ENCODE measurements at places on chromosomes 6 and 20.

GRCh38 chr6:6002005-6002847, 4.5 kb downstream of the NRN1 start:
- DNase-seq: no peak

- DNase-seq: no peak
Measured at GRCh38 chr6:53162606-53163005, 14.0 kb upstream of the GCM1 start.

- DNase-seq: peak; percentile 78
Measured at GRCh38 chr20:19915111-19915798, 101.9 kb upstream of the NAA20 start.

GRCh38 chr6:114042267-114043016, 71.5 kb upstream of the HDAC2 start:
- DNase-seq: no peak
